Posterior cingulate gyrus (tissue), 11 donors: ENCODE measurements at places on chromosomes 7 and 10.

GRCh38 chr10:1462994-1463633 lies 274.2 kb downstream of the ADARB2 start:
- no peak for DNase-seq

- no peak for DNase-seq
Measured at GRCh38 chr10:24982319-24983112, 30.1 kb upstream of the PRTFDC1 start.

DNA sequence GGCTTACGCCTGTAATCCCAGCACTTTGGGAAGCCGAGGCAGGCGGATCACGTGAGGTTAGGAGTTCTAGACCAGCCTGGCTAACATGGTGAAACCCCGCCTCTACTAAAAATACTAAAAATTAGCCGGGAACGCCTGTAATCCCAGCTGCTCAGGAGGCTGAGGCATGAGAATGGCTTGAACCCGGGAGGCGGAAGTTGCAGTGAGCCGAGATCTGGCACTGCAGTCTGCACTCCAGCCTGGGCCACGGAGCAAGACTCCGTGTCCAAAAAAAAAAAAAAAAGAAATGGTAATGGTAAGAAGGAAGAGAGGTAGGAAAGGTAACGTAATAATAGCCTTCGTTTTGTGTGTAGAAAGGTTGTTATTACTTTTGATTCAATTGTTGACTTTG lies 1.2 kb downstream of the HSPA14 start:
- DNase-seq: no peak

GRCh38 chr7:42902331-42902730 lies 9.5 kb downstream of the C7orf25 start:
- DNase-seq: no peak

- no peak for DNase-seq
Measured at GRCh38 chr7:28597284-28597683, 185.0 kb downstream of the CREB5 start.

- DNase-seq: no peak
Measured at GRCh38 chr7:98238976-98239375, 13.1 kb downstream of the TECPR1 start.

- DNase-seq: peak; percentile 70
Measured at GRCh38 chr10:43598446-43598845, 7.8 kb upstream of the ZNF485 start.

GRCh38 chr10:66365686-66366085 lies 560.1 kb upstream of the LRRTM3 start:
- no peak for DNase-seq

GRCh38 chr7:141697211-141697871 lies 4.6 kb downstream of the DENND11 start:
- DNase-seq: no peak

DNA sequence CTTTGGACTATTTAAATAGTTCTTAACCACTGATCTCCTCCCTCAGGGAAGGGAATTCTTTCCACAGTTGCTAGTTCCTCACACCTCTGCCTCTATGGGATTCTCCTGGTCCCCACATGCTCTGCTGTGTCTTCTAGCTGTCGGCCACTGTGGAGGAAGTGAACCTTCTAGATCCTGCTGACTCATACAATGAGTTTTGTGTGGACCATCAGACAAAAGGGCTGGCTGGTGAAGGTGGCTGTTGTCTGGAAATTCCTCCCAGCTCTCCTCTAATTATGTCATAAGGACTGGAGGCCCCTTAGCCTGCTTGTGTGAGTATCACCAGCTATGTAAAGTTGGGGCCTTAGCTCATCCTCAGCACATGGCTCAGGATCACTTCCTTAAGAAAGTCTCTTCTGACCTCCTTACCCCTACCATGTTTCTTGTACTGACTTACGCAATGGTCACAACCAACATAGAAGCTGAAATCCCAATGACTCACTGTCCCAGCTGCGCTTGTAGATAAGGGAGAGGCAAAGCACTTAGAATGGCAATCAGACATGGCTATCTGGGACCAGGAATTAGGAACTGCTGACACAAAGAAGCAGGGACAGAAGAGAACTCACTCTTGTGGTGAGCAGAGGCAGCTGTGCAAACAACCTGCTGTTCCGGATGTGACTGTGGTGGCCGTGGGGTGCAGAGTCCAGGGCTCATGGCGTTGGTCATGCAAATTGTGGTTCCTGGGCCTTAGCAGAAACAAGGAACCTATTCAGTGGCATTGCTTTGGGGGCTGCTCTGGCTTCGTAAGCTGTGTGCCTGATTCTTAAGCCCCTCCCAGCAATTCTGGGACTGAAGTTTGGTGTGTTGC lies 2.5 kb upstream of the MACC1 start:
- DNase-seq: peak; percentile 67

DNA sequence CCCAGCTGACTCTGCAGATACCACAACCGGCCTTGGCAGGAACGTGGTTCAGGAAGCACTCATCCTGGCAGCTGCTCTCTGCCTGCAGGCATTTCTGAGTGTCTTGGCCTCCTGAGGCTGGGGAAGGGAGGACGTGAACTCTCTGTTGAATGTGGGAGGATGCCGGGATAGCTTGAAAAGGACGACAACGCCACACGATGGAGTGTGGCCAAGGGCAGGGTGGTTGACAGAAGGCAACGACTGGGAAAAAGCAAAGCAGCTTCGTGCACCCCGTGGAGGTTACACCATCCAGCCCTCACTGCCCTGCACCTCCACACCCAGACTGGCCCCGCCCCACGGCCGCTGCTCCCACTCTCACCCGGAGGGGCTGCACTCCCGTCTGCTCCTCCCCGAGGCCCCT lies 466.1 kb upstream of the FOXK1 start:
- DNase-seq: peak; percentile 67

GRCh38 chr10:32995751-32996150 lies 37.7 kb upstream of the ITGB1 start:
- no peak for DNase-seq

GRCh38 chr10:101237982-101238731 lies 8.9 kb upstream of the LBX1 start:
- DNase-seq: peak; percentile 52

DNA sequence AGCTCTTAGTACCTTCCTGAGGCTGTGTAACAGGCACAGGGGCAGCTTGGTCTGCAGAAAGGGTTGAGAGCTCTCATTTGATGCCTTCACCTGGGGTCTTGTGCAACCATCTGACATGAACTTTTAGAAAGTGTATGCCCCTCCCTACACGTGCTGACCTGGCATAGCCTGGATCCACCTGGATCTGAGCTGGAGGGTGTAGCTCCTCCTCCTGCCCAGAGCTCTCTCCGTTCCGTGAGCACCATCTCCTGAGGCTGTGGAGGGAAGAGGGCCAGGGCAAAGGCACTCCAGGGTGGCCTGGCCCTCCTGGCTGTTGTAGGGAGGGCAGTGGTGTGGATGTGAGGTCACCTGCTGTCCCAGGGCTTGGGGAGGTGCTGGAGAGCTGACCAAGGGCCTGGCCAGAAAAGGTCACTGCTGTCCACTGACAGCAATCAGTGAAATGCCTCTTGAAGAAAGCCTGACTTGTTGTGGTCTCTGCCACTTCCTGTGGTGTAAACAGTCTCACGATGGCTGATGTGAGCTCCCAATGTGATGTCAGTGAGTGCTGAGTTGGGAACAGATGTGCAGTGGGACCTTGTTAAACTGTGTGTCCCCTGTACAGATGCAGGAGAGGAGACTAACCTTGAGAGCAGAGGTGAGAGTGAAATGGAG lies 23.0 kb downstream of the AMZ1 start:
- DNase-seq: no peak

DNA sequence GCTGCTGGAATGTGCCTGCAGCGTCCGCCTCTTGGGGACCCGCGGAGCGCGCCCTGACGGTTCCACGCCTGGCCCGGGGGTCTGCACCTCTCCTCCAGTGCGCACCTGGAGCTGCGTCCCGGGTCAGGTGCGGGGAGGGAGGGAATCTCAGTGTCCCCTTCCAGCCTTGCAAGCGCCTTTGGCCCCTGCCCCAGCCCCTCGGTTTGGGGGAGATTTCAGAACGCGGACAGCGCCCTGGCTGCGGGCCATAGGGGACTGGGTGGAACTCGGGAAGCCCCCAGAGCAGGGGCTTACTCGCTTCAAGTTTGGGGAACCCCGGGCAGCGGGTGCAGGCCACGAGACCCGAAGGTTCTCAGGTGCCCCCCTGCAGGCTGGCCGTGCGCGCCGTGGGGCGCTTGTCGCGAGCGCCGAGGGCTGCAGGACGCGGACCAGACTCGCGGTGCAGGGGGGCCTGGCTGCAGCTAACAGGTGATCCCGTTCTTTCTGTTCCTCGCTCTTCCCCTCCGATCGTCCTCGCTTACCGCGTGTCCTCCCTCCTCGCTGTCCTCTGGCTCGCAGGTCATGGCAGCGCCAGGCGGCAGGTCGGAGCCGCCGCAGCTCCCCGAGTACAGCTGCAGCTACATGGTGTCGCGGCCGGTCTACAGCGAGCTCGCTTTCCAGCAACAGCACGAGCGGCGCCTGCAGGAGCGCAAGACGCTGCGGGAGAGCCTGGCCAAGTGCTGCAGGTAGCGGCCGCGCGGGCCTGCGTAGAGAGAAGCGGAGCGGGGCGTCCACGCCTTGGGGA lies 645 bp downstream of the SLC26A4 start:
- DNase-seq: peak; percentile 94

GRCh38 chr7:111003883-111004282 lies 87.0 kb upstream of the LRRN3 start:
- no peak for DNase-seq

- DNase-seq: no peak
Measured at GRCh38 chr7:26147030-26147429, 5.0 kb upstream of the NFE2L3 start.

DNA sequence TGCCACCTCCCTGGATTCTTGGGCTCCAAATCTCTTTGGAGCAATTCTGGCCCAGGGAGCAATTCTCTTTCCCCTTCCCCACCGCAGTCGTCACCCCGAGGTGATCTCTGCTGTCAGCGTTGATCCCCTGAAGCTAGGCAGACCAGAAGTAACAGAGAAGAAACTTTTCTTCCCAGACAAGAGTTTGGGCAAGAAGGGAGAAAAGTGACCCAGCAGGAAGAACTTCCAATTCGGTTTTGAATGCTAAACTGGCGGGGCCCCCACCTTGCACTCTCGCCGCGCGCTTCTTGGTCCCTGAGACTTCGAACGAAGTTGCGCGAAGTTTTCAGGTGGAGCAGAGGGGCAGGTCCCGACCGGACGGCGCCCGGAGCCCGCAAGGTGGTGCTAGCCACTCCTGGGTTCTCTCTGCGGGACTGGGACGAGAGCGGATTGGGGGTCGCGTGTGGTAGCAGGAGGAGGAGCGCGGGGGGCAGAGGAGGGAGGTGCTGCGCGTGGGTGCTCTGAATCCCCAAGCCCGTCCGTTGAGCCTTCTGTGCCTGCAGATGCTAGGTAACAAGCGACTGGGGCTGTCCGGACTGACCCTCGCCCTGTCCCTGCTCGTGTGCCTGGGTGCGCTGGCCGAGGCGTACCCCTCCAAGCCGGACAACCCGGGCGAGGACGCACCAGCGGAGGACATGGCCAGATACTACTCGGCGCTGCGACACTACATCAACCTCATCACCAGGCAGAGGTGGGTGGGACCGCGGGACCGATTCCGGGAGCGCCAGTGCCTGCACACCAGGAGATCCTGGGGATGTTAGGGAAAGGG lies 913 bp downstream of the NPY start:
- DNase-seq: peak; percentile 64

DNA sequence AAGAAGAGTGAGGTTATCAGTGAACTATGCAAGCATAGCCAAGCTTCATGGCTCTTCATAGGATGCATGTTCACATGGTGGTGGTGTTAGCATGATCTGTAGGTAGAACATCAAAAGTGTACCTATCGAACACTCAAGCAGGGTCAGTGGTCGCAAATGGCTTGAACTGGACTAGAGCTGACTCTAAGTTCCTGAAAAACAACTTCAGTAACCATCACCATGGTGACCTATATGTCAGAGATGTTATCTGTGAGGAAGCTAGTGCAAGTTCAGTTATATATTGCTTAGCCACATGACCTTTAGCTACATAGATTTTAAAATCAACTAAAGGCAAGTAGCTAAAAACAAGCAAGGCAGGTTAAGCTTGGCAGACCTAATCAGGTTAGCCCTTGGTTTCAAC lies 163.1 kb upstream of the AGR3 start:
- DNase-seq: no peak

DNA sequence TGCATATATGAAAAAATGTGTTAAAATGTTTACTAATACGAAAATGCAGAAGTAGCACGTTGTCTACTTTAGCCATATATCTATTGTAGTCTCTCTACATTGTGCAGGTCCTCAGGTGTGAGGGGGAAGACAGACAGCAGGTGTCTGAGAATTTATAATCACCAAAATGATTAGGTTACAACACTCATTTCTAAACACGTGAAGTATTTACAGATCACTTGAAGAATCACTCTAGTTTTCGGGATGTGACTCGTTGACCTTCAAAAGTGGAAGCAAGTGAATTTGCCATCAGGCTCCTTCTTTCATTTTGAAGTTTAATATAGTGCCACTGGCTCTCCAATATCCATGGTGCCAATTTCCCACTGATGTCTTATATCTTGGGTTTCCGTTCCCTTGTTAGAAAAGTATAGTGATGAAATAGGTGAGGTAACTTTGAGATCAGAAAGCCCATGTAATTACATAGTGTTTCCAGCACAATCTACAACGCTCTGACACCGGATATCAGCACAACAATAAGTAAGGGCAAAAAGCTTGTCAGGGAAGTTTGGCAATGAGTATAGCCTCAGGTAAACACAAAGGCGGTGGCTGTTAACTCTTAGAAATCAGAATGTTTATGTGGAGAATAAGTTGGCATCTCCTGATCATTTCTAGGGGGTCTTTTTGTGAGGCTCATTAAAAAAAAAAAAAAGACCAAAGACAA lies 57.5 kb upstream of the SP4 start:
- DNase-seq: no peak
